ENCODE measurements at places on chromosomes 12 and 14. TPM values are rescaled to one million over a fixed set of nuclear protein-coding genes. Genes with fewer than 3 reads are reported as not detected.

HOXC10 gene
- total RNA-seq: not detected

- DNase-seq: no peak
Observed at GRCh38 chr12:130711756-130712155, 4.3 kb downstream of the RIMBP2 start.

DNA sequence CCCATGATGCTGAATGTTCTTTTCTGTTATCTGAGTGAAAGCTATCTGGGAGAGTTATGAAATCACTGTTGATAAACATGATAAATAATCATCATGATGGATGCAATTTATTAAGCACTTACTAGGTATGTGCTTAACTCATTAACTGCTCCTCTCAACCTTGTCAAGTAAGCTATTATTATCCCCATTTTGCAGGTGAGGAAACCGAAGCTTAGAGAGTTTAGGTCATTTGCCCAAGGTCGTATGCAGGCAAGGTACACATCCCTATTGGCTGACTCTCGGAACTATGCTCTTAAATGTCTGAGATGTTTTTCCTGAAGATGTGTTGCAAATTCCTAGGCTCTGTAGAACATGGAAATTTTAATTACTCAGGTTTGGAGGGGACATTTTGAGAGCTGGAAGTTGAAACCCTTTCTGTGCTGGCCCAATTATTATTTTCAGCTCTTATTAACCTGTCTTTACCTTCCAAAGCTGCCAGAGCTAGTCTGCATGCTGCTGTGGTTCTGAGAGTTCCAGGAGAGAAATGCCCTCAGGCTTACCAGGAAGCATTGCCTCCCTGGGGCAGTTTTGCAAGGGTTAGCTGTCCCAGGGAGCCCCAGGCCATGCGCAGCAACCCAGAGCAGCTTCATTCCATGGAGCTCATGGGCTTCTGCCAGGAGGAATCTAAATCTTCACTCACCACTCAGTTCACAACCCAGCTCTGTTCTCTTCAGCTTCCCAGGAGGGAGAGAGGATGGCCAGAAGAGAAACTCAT is 55.6 kb upstream of the OAS1 start:
- DNase-seq: no peak

SELPLG gene
- total RNA-seq: 6.1 TPM

DNA sequence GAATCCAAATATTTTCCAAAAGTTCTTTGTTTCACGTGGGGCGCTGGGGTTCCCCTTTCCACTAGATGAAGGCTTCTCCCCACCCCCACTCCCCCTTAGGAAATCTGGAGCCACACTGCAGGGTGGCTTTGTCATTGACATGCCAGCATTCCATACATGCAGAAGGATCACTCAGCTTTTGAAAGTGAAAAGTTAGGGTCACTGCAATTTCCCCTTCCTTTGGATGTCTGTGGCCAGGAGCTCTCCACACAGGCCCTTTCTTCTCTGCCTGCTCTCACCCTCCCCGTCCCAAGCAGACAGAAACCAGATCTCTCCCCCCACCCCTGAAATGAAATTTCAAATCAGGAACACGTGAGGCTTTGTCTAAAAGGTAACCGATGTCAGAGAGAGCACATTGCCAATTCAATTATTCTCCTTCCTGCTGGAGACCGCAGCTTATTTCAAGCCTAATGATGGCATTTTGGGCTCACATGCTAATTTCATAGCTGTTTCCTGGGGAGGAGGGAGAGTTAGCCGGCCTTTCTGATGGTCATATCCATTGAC is 153.9 kb upstream of the RFLNA start:
- DNase-seq: no peak

- DNase-seq: peak; percentile 89
Observed at GRCh38 chr14:23057757-23058653, 685 bp upstream of the CDH24 start.

DNA sequence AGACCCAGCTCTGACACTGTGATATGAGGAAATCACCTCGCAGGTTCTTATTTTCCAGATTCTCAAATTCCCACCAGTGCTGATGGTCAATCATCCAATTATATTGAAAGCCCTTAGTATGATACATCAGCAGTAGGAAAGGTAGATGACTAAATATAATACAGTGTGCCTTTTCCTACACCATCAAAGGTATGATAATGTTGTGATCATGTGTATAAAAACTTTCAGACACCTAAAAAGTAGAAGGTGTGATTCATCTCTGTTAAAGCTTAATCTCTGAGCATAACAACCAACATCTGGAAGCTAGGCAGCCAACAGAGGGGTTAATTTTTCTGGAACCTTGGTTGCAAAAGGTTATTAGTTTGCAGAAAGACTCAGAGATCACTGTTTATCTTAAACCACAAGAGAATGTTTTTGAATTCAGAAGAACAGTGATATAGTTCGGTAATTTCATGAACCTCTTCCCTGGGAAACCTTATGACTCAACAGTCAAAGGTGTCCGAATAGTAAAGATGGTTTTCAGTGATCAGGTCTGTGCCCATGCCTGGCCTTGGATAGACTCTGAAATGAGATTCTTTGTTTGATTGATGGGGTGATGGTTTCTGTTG is 122.5 kb downstream of the ETV6 start:
- no peak for DNase-seq

DNA sequence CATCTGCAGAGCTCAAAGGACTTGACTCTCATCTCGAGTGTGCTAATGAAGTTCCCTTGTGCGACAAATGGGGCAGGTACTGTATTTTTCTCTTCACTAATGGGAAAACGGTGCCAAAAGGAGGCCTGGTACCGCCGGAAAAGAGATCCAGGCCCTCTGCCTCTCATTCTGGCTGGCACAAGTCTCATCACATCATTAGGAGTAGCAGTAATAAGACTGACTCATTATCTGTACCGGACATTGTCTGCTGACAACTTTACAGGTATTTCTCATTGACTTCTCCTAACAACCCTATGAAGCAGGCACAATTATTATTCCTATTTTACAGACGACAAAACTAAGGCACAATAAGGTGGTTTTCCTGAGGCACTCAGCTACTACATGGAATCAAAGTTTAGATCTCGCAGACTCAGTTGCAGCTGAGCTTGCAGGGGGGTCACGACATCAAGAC is 668 bp downstream of the APPL2 start:
- DNase-seq: peak; percentile 69

- DNase-seq: no peak
Observed at GRCh38 chr12:108598553-108599250, 818 bp upstream of the TMEM119 start.

RASAL1 gene
- total RNA-seq: not detected

SLC7A8 gene
- total RNA-seq: 6.7 TPM

LRFN5 gene
- 2.1 TPM for total RNA-seq

COX8C gene
- total RNA-seq: not detected

- no peak for DNase-seq
Observed at GRCh38 chr12:68324531-68324930, 7.6 kb downstream of the MDM1 start.

- peak; percentile 47 for DNase-seq
Observed at GRCh38 chr14:85587151-85587711, 57.3 kb downstream of the FLRT2 start.

- peak; percentile 22 for DNase-seq
Observed at GRCh38 chr14:34983786-34984185, 994 bp downstream of the SRP54 start.

IFI27 gene
- not detected for total RNA-seq

NEUROD4 gene
- not detected for total RNA-seq

CCT2 gene
- total RNA-seq: 171 TPM

DNA sequence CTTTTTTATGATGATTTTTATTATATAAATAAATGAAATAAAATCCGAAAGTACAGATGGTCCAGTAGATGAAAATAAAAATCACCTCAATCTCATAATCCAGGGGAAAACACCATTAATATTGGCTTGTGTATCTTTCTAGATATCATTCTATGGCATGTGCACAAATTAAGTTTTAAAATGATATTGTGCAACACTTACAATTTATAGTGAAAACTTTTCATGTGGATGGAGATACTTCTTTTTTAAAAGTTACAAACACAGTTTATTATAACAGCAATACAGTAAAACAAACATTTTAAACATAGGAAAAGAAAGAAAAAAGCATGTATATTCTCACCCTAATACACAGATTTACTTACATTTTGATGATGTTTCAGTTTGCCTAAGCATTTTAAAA is 98.9 kb upstream of the RMST start:
- DNase-seq: no peak

RFX4 gene
- total RNA-seq: not detected

DIO2 gene
- total RNA-seq: 31.5 TPM

RND1 gene
- total RNA-seq: not detected

DNA sequence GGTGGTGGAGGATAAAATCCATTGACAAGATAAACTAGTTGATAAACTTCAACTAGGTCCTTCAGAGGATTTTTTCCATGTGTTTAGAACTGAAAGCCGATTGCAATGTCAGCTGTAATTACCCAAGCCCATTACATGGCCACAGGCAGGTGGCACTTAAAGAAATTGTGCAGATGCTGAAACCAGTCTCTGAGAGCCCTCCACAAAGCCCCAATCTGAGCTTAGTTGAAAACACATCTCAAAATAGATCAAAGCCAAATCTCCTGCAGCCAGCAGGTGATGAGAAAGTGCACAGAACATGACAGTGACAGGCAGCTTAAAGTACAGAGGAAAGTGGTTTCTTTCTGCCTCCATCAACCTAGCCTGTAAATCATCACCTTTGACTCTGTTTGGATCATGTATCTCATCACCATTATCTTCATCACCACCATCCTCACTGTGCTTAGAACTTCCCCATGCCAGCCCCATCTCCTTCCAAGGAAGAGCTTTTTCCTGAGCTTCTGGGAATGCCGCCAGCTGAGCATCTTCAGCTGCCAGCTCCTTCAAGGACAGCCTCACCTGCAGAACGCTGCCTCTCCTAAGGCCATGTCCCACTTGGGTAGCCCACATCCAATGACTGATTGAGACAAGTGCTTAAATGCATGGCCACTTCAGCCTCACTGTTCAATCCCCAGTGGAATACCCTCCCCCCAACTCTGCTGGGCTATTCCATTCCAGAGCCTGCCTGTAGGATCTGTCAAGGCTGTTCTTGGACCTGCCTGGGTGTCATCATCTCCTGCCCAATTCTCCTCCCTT is 219.5 kb upstream of the TMEM132C start:
- no peak for DNase-seq

DNA sequence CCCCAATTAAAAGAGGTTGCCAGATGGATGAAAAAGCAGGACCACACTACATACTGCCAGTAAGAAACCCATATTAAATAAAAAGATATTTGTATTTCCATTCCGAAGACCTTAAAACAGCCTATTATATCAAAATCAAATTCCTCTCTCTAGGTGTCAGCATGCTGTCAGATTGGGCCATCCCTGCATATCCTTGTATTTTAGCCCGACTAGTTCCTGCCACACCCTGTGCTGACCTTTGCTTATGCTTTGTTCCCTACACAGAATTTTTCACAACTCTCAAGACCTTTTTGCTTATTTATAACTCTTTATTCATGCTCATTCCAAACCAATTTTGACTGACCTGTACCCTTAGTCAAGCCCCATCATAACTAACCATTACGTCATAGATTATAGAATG is 12.8 kb downstream of the GSKIP start:
- DNase-seq: no peak

AQP2 gene
- total RNA-seq: not detected

PLD4 gene
- total RNA-seq: not detected

DNA sequence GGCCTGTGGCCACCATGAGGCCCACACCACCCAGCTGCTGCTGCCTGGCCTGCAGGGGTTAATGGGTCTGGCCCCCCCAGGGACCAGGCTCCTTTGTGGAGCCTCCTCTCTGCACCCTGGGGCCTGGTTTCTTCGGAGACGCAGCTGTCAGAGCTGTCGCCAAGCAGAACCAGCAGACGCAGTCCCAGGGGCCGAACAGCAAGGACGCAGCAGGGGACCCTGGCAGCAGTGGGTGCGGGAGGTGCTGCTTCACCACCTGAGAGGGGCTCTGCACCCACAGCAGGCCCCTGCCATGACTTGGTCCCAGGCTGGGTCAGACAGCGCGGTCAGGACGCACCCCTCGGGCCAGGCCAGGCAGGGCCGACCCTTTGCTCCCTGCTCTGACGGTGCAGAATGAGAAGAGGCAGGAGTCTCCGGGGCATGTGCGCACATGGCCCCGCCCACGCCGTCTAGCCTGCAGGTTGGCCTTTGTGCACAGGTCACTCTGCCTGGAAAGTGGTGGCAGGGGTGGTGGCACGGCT is 30.5 kb downstream of the JAG2 start:
- DNase-seq: no peak

- peak; percentile 16 for DNase-seq
Observed at GRCh38 chr12:115468087-115468510, 784.1 kb upstream of the TBX3 start.

- DNase-seq: no peak
Observed at GRCh38 chr14:95275494-95275893, 44.2 kb downstream of the CLMN start.

BDKRB2 gene
- total RNA-seq: 14.4 TPM

DNA sequence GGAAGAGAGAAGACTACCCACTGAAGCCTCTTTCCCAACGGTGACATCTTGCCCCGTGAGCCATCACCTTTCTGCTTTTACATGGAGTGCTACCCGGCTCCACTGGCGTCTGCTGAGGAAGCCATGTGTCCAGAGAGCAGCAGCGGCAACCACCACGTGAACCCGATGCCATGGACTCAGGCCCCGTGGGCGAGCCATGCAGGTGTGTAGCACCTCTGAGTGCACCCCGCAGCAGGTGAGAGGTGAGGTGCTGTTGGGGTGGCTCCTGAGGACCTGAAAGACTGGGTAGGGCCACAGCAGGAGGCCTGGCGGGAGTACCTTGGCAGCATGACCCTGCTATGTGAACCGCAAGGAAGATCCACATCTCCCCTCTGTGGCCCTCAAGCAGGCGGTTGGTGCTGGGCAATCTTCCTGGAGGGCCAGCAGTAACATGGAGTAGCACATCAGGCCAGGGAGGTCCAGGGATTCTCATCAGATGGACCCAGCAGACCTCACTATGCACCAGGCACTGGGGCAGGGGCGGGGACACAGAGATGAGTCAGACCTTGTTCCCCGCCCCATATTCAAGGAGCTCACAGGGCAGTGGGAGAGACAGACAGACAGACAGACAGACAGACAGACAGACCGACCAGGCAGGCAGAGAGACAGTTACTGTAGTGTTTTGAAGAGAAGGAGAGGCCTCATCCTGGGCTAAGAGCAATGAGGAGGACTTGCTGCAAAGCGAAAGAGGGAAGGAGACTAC is 129.6 kb downstream of the PAPOLA start:
- DNase-seq: no peak

GRCh38 chr14:76908834-76909233 is 82.6 kb downstream of the LRRC74A start:
- DNase-seq: no peak

PLEKHD1 gene
- not detected for total RNA-seq

- DNase-seq: no peak
Observed at GRCh38 chr12:29771165-29771564, 12.6 kb downstream of the TMTC1 start.

DNA sequence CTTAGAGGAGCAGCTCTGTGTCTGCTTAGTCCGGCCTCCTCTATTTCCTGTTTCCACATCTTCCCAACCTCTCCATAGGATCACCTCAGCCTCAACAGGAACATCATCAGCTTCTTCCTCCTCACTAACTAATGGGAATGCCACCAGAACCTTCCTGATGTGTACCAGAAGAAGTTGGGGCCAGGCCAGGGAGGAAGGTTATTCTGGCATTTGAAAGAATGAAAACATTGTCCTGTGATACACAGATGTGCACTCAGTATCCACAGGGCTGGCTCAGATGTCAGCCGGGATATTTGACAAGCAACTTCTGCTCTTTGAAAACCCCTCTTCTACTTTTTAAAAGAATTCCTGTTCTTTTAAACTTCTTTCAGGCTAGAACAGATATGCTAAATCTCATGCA is 63.6 kb downstream of the TMEM30B start:
- peak; percentile 20 for DNase-seq

- DNase-seq: no peak
Observed at GRCh38 chr12:12995088-12995487, 5.0 kb downstream of the HEBP1 start.

PRIMA1 gene
- total RNA-seq: 0.43 TPM

GRCh38 chr14:96109596-96110355 is 70.6 kb downstream of the C14orf132 start:
- no peak for DNase-seq

Data from GM23248 (cell line).